Cortex of kidney (tissue), 1 donor: ENCODE measurements at places on chromosomes 1 and 21.

- DNase-seq: no peak
Observed at GRCh38 chr1:5647234-5647633, 345.0 kb downstream of the NPHP4 start.

GRCh38 chr1:212607206-212607912, 1.2 kb upstream of the ATF3 start:
- DNase-seq: no peak

DNA sequence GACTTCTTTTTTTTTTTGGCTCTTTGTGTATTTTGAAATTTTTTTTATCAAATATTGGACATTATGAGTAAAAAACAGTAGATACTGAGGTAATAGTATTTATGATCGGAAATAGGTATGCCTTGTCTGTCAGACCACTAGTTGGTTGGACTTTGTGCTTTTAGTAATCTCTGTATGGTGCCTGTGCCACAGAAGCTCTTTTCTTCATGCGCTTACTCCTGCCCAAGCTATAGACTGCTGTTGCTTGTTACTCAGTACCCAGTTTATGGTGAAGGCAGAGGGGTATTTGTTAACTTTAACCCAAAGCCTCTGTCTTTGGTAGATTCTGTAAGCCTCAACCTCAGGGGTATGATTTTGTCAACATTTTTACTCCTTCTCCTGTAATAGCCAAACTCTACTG, 8.6 kb downstream of the SLC30A7 start:
- no peak for DNase-seq

DNA sequence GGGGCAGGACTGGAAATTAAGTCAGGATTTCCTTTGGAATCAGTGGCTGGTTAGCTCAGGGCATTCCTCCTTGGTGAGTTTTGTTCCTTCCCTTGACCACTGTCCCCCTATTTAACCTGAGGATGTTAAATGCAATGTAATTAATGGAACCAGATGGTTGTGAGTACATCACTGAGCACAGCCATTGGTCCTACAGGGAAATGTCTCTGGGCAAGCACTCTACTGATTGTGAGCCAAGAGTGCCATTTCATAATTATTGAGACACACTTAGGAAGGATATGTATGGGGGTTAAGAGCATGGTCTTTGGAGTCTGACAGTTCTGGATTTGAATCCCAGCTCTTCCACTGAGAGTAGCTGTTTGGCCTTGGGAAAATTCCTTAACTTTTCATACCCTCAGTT, 74.4 kb downstream of the SPAG17 start:
- no peak for DNase-seq

GRCh38 chr1:89598450-89599331, 34.2 kb upstream of the LRRC8C start:
- no peak for DNase-seq

DNA sequence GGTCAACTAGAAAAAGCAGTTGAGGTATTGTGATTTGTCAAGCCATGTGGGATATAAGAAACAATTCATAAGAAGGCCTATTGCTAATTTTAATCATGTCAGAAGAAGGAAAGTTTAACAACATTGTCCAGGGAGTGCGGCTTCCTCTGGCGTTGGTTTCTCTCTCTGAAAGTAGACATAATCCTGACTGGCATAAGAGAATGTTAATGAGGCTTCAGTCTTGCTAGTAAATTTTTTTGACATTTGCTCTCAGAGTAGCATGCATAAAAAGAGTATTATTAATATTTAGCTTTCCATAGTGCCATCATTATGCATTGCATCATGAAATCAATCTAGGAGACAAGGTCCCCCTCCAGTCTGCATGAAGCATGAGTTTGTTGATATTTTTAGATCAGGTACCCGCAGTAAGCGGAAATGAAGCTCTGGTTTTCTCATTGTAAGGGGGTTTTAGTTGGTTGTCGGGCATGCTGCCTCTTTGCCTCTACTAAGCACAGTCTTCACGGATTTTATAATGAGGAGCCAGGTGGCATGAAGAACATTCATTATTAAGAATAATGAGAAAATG, 12.8 kb upstream of the PRDM2 start:
- no peak for DNase-seq

DNA sequence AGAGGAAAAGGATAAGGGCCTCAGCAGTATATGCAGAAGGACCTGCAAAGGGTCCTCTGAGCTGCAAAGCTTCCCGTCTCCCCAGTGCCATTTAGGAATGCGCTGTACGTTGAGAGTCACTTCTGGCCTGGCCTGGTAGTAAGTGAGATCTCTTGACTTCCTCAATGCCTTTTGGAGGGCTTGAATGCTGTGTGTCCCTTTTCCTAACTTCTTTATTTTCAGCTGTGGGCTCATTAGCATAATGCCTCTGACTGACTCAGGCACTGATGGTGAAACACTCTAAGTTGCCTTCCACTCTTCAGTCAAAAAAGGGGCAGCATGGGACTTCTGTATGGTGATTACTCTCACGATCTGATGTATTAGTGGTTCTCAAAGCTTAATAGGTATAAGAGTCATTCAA, 49.9 kb downstream of the XCL1 start:
- no peak for DNase-seq

DNA sequence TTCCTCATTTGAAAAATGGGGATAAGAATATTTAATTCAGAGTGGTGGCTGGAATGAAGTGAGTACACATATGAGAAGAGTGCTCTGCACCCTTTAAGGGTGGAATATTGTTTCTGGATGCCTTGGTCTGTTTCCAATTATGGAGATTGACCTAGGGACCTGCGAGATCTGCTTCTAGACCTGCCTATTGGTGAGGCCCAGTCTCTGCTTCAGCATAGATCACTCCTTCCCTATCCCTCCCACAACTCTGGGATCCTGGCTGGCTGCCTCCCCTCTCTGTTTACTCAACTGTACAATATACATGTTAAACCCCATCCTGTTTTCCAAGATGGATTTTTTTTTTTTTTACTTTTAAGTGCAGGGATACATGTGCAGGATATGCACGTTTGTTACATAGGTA, 6.4 kb upstream of the LDLRAD1 start:
- DNase-seq: no peak

DNA sequence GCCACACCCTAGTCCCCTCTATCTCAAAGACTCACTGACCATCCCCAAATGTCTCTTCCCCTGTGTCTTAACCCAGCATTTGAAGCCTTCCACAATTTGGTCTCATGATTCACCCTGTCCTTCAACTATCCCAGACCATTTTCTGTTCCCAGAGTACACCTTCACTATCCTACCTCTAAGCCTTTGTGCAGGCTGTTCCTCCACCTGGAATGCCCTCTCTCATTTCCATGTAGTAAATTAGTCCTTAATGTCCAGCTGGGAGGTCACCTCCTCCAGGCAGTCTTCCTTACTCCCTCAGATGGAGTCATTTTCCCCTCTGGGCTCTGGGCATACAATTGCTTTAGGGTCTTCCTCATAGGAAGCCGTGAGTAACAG, 31.1 kb upstream of the EPB41 start:
- no peak for DNase-seq

- no peak for DNase-seq
Observed at GRCh38 chr1:31781756-31782371, 17.7 kb upstream of the ADGRB2 start.

- DNase-seq: no peak
Observed at GRCh38 chr1:52994656-52995055, 67.4 kb upstream of the PODN start.

DNA sequence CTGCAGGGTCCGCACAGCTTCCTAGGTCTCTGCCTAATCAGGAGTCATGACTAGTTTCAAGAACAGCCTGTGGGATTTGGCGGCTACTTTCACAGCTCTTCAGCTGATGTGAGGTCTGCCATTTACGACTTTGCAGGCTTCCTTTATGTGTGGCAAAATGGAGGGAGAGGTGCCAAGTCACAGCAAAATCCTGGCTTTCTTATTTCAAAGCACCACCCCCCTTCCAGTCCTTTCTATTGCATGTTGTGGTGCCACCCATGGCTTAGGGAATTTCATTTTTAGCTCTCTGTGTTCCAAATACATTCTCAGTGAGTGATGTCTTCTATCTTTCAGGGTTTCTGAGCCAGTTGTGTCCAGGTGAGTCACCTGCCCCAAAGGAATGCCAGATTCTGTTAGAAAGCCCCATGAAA, 75.1 kb upstream of the WLS start:
- no peak for DNase-seq

GRCh38 chr1:90713741-90714509, 3.2 kb downstream of the BARHL2 start:
- no peak for DNase-seq

DNA sequence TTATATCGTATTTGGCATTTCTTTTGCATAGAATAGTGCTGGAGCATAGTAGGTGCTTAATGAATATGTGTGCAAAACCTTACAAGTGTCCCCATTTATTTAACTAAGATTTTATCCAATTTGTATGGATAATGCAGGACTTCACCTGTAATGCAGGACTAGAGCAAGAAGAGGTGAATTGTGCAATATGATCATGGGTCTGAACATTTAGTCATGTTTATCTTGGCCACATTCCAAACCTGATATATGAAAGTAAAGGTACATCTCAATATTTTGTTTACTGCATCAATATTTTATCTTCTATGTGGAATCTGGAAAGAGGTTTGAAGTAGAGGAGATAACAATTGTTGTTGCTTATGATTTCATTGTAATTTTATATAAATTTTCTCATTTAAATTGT, 1626.7 kb upstream of the B3GALT2 start:
- DNase-seq: no peak

GRCh38 chr1:107976431-107976830, 11.5 kb upstream of the VAV3 start:
- DNase-seq: no peak

DNA sequence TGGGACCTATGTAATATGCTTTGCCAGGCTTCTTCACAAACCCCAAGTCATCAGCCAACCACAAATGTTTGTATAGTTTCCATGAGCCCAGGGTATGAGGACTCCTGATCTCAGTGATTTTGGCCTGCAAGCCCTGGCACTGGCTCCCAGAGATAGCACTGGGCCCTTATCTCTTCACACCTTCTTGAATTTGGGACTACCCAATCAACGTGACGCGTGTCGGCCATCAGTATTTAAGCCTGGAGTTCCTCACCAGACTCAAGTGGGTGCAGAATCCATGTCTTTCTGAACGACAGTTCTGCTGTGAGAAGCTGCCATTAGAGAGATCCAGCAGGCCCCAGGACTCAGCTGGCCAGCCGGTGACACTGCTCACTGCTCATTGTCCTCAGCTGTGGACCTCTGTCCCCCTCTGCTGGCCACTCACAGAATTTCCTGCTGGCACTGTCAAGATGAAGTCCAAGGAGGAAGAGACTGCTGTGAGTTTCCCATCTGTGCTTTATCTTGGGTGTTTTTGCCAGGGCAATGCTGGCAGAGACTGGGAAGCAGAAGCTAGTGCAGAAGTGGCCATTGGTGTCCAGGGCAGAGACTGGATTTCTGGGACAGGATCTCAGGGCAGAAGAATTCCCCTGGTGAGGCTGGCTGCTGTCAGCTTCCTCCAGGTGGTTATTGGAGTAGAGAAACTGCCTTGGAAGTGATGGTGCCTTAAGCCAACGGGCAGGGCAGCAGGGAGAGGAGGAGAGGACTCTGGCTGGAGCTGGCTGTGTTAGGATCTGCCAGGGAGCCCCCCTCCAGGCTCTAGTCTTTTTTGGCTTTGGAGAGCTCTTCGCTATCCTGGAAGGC, 28.4 kb downstream of the TMCC2 start:
- DNase-seq: no peak

- no peak for DNase-seq
Observed at GRCh38 chr21:28436286-28436932, 556.3 kb downstream of the LTN1 start.

DNA sequence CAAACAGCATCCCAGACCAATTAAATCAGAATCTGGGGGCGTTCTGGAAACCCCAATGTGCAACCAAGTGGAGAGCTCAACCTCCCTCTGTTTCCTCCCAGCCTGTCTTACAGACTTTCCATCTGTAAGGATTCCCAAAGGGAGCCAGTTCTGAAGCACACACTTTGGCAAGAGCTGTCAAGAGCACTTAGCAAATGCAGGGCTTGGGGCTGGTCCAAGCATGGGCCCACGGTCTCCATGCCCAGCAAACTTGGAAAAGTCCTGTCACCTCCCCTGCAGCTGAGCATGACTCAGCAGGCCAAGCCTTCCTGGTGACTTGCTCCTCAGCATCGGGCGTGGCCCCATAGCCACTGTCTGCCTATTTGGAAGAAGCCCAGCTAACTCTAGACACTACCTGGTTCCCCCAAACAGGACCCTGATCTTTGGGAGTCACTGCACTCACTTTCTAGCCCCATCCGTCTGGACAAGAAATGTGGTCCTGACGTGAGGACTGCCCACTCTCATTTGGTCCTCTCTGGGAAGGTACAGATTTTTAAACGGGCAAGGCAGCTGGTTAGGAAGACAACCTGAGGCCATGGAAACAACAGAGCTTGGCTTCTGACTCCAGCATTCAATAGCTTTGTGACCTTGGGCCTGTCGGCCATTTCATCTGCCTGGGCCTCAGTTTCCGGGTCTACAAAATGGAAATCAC, 16.9 kb downstream of the SLC2A1 start:
- DNase-seq: no peak

- DNase-seq: no peak
Observed at GRCh38 chr1:247857985-247858619, 1.1 kb downstream of the TRIM58 start.

DNA sequence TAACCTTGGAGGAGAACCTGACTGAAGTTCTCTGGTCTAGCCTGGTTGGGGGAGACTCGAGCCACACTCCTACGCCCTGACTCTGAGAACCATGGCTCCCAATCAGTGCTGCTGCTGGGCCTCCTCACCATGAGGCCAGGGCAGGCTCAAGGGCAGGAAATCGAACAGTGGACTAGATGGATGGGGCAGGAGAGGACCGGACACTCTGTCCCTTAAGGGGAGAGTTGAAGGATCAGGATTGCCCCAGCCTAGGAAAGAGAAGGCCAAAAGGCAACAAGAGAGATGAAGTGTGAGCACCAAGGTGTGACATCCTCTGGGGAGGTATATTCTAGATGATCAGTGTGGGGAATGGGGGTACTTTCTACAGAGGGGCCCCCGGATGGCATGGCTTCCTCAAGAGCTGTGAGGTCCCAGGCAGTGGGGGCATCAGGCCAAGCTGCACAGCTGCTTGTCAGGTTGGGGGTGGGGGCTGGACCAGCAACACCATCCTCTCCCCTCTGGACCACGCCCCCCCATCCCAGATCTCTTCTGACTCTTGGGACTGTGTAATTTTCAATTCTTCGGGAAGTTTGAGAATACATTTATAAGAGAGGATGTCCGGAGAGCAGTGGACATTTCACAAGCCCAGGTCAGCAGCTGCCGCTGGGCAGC, 34.0 kb downstream of the MX1 start:
- DNase-seq: no peak
